ENCODE measurements at places on chromosomes 5 and 9.

GRCh38 chr9:110156416-110156815, 51.5 kb downstream of the C9orf152 start:
- no peak for DNase-seq

- no peak for DNase-seq
These were observed 38.5 kb upstream of the SLC44A1 start for GRCh38 chr9:105205787-105206495.

DNA sequence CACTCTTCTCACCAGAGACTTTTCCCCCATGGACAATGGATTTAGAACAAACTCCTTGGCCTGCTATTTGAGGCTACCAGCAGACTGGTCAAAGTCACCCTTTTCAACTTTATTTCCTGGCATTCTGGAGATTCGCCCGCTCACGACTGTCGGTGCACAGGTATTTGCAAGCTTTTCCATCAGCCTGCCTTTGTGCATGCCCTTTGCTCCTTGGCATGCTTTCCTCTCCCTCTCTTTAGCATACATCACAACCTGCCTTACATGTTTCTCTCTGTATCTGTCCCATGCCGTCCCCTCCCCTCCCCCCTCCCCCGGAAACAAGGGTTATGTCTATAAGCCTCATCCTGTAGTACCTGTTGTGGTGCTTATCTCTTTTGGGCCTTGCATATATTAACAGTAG, 257.1 kb downstream of the AOPEP start:
- DNase-seq = no peak

- no peak for DNase-seq
These were observed 121.4 kb downstream of the CMYA5 start for GRCh38 chr5:79811081-79811480.

GRCh38 chr5:65185468-65185867, 296.3 kb downstream of the ADAMTS6 start:
- DNase-seq = no peak

- DNase-seq = no peak
These were observed 10.0 kb downstream of the SMARCA2 start for GRCh38 chr9:2024888-2025782.

DNA sequence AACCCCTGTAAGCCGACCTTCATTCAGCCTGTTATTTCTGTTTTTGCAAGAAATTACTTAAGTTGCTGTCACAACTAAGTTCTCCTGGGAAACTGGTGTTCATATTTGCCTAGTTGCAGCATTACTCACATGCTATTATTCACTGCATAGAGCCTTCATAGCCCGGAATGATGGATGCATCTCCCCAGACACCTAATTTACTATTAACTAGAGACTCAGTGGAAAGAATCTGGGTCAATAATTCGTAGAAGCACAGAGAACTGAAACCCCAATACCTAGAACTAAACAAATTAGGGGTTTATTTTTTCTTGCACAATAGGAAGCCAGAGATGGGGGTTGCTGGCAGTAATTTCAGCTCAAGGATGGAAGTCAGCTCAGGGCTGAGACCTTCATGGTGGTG, 45.7 kb upstream of the FAM170A start:
- DNase-seq = no peak

DNA sequence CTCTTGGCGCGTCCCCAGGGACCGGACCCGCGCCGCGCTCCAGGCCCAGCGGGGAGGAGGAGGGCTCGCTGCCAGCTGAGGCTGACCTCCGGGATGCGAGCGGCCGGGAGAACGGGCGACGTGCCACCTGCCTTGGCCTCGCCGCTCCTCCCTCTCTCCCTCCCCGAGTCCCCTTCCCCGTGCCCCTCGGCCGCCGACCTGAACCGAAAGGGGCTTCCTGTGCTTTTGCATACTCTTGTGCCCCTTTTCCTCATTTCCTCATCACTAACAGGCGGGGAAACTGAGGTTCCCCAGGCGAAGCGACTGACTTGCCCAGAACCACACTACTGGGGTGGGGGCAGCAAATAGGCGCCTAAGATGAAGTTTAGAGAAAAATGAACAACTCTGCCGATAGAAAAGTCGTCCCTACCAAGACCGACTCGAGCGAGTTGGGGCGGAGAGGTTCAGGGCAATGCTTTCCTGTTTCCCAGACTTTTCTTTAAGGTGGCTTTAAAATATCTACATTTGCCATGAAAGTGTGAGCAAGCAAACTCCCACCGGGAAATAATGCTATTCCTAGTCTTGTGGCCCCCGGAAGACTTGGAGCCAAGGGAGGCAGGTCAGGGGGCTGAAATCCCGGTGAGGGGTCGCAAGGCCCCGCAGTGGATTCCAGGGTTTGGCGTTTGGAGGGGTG, 580 bp upstream of the DUSP1 start:
- no peak for DNase-seq

DNA sequence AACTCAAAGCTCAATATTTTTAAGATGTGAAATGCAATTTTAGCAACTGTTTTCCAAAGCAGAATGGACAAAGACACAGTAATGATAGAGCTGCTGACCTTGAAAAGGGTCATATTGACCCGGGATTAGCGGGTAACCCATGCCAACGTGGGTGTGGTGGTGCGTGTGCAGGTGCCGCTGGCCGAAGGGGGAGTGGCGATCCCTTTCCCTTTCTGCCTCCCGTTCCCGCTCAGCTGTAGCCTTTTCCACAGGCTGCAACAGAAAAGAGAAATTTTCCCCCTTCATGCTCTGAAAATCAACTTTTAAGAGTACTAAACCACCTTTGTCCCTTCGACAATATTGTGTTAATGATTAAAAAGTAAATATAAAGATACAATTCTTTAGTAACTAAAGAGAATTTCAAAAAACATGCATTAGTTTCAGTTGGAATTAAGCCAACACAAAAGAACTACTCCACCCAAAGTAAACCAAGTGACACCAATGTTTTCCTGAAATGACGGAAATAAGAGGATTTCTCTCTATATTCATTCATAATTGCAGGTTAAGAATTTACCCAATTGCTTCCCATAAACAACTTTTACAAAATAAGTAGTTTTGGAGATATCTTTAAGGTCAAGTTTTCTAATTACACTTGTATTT, 105.2 kb downstream of the ZNF608 start:
- no peak for DNase-seq

GRCh38 chr5:143126174-143127019, 277.1 kb downstream of the NR3C1 start:
- DNase-seq = no peak

DNA sequence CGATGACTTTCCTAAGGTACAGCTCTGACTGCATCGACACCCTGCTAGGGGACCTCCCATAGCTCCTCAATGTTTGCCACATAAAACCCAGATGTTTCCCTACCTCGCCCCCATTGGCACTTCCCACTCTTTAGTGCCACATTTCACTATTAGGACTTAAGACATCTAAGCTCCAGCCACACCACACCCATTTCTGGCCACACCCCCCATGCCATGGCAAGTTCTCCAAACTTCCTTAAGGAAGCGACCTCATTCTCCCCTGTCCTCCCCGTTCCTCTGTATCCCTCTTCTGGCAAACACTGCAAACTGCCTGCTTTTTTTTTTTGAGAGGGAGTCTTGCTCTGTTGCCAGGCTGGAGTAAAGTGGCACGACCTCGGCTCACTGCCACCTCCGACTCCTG, 62.9 kb downstream of the USP20 start:
- no peak for DNase-seq

DNA sequence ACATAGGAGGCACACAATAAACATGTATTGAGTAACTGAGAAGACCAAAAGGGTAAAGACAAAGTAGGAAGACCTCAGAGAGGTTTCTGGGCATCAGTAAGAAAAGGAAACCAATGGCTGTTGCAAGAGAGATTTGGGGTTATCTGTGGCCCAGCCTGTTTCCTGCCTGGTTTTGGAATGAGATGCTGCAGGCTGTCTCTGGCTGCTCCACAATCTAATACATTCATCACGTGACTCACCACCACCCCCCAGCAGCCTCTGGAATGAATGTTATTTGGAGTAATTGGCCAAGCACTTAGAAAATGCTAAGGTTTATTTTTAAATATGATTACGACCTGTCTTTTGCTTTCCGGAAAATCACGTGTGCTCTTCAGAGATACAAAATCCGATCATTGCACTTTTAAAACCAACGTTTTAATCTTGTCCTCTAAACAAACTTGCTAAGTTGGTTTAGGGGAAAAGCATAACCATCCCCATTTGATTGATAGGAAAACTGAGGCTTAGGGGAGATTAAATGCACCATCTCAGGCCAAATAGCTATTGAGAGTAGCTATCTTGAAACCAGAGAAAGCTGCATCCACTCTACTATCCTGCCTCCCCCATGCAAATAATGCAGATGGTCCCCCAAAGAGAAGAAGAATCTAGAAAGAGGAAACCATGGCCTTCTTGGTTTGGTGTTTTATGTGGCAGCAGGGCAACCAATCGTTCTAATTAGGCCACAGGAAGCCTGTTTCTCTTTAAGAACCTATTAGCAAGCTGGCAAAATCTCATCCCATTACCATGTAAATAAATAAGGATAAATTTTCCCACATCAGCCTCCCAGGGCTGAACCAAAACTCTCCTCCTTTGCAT, 151.8 kb upstream of the ADRA1B start:
- no peak for DNase-seq

- no peak for DNase-seq
These were observed 36.3 kb upstream of the HAND1 start for GRCh38 chr5:154514331-154514730.

- no peak for DNase-seq
These were observed 64.6 kb downstream of the SH3TC2 start for GRCh38 chr5:148998174-148998797.

DNA sequence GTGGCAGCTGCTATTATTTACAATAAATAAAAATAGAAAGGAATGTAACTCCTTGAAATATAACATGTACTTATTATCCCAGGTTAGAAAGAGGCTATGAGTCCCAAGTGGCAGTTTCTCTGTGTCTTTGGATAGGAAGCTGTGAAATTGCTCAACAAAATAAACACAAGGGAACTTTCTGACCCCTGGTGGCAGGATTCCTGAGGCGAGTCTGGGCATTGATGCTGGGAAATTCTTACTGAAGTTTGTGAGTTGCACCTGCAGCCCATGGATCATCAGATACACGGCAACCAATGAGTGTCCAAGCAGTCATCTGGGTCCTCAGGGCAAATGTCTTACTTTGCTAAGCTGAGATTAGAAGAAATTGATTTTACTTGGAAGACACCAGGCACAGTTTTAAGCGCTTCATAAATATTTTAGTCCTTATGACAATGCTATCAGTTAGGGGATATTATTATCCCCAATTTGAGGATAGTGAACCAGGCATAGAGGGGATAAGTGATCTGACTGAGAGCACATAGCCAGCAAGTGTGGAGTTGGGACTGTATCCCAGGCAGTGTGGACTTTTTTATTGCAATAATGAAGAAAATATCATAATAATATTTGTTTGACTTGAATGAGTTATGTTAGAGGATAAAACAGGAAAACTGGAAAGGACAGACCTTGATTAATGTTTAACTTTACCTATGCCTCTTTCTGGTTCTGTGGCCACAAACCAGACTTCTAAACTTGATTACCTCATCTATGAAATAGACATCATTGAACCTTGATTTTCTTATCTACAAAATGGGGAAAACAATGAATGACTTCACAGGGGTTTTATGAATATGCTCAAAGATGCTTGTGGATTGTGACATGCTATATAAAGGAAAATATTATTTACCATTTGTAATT, 265.5 kb upstream of the ADAMTSL1 start:
- DNase-seq = no peak

DNA sequence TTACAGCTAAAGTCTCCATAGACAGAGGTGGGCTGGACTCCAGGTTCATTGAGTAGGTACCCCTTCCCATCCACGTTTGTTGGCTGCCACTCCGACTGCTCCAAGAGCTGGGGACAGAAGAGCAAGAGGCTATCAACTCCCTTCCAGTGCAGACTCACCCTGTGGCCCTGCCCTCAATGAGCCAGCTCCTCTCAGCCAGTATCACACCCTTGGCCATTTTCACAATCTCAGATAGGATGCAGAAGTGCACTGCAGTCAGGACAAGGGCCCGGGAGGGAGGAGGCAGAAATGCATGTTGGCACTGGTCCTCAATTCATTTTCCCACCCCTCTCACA, 6.2 kb downstream of the IRF1 start:
- peak; percentile 23 for DNase-seq

DNA sequence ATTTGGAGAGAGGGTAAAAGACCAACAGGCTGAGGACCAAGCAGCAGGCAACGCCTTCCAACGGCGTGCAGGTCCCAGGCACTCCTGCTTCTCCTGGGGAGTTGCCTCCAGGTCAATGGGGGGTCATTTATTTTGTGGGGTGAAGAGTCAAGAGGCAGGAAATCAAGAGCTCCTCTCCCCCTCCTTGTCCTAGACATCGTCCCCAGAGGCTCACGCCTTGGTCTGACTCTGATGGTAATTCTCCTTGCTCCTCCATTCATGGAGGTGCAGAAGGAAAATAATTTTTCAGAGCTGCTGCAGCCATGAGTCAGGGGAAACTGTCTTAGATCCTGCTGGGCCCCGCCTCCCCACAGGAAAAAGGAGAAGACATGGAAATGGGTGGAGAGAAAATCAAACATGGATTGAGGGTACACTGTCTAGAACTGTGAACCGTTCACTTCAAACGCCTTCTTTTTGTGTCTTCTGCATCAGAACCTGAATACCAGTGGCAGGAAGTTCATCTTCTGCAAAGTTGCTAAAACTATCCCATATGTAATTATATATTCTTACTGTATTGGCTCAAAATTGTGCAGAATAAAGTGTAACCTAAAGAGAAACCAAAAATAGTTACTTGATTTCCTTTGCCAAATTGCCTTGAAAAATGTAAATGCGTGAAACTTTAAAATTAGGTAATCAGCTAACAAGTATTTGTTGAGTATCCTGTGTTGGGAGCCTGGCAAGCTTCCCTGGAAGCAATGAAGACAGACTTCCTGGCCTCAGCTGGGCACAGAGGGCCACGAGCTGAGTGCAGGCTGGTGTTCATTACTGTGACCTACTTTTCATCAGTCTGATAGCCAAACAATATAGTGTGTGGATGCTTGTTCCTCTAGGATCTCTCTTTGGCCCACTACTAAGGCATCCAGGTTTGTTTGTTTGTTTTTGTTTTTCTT, 142.0 kb downstream of the CMYA5 start:
- DNase-seq = no peak

GRCh38 chr5:31962351-31962751, 211.8 kb downstream of the GOLPH3 start:
- peak; percentile 70 for DNase-seq

- DNase-seq = no peak
These were observed 263.2 kb downstream of the GABRB2 start for GRCh38 chr5:161283296-161283695.

GRCh38 chr5:139068494-139069151, 129.5 kb downstream of the SIL1 start:
- no peak for DNase-seq

DNA sequence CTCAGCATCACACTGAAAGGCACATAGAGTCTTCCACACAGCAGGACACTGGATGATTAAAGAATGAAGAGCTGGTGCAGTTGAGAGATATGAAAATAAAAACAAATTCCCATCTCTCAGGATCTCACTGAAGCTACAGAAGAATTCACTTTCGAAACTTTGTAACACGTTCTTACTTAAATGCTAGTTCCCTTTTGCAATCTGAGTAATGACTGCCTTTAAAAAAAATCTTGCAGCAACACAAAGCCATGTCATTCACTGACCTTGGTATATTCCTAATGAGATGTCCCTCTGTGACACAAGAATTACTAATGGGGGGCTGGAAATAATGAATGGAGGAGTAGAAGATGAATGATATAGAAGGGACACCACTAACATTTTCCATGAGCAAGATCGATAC, 201.8 kb downstream of the GLIS3 start:
- no peak for DNase-seq

All from left forelimb (tissue), 1 donor.